ENCODE measurements at places on chromosomes 16 and 17. TPM values are rescaled to one million over a fixed set of nuclear protein-coding genes. Genes with fewer than 3 reads are reported as not detected.

Gene MC1R
- total RNA-seq: 4.7 TPM

GRCh38 chr17:35537601-35538141 lies at the start of gene SLFN12L:
SLFN12L (minus strand) TSS chr17:35537678; CDS start chr17:35522364, 15,314 bp downstream.
- peak; percentile 78 for DNase-seq
- H3K4me3 ChIP-seq: peak within 1 kb of the TSS; percentile 82
- no peaks in the 10 kb centered on the region for H3K27me3 ChIP-seq
- H3K4me1 ChIP-seq: peaks cover 42% of the 10 kb centered on the region
- H3K36me3 ChIP-seq: peaks cover 42% of the 10 kb centered on the region
- peak within 1 kb of the TSS; percentile 98 for H3K27ac ChIP-seq

DNA sequence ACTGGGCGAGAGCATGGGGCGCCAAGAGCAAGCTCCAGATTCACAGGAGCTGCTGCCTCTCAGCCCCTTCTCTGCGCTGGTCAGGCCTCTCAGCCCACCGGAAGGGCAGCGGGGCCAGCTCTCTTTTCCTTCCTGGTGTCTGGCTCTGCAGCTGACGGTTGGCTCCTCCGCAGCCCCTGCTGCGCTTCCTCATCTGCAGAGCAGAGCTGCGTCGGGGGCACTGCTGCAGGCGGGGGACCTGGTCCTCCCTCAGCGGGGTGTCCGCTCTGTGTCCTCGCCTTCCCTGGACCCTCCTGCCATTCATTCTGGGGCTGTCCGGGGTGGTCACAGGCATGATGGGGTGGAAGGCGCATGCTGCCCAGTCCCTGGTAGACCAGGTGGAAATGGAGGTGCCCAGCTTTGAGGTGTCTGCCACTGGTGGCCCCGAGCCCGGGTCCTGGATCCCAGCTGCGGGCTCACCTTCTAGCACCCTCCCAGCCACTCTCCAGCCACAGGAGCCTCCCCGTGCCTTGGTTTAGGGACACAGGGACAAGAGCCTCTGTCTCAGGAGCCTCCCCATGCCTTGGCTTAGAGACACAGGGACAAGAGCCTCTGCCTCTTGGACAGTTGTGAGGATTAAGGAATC lies 84.8 kb downstream of the IRF8 start:
- no peaks in the 10 kb centered on the region for H3K36me3 ChIP-seq
- peaks cover 2% of the 10 kb centered on the region for H3K27me3 ChIP-seq
- peaks cover 43% of the 10 kb centered on the region for H3K4me1 ChIP-seq

GRCh38 chr17:10183931-10184930 lies 14.2 kb downstream of the GAS7 start:
- peaks cover 12% of the 10 kb centered on the region for H3K27me3 ChIP-seq
- no peaks in the 10 kb centered on the region for H3K36me3 ChIP-seq
- H3K27ac ChIP-seq: no peak overlapping the region

Gene KRTAP9-6
- not detected for total RNA-seq

DNA sequence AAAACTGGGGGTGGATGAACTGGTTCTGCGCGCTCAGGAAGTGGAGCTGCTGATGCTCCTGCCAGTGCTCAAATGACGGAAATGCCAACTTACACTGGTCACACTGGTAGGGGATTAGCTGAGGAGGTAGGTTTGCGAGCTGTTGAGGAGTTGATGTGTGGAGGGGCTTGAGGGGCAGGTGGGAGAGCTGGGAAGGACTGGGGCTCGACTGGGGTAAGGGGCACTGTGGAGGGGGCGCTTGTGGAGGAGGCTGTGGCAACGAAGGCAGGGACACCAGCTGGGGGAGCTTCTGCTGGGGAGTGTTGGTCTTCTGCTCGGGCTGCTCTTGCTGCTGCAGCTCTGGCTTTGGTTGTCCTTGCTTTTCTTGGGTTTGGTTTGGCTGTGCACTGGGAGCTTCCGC lies 252.9 kb downstream of the ZFHX3 start:
- no peaks in the 10 kb centered on the region for H3K4me1 ChIP-seq
- no peak for DNase-seq
- peaks cover 9% of the 10 kb centered on the region for H3K36me3 ChIP-seq
- H3K27ac ChIP-seq: no peak overlapping the region
- peaks cover 6% of the 10 kb centered on the region for H3K27me3 ChIP-seq

GRCh38 chr16:55539049-55539448 lies 27.4 kb upstream of the CAPNS2 start:
- DNase-seq: no peak
- no peaks in the 10 kb centered on the region for H3K4me1 ChIP-seq
- peaks cover 5% of the 10 kb centered on the region for H3K27me3 ChIP-seq
- H3K27ac ChIP-seq: no peak overlapping the region
- no peaks in the 10 kb centered on the region for H3K36me3 ChIP-seq

GRCh38 chr17:32542186-32542585 lies 55.4 kb downstream of the CDK5R1 start:
- no peaks in the 10 kb centered on the region for H3K27me3 ChIP-seq
- no peak overlapping the region for H3K4me3 ChIP-seq
- no peaks in the 10 kb centered on the region for H3K36me3 ChIP-seq
- no peaks in the 10 kb centered on the region for H3K4me1 ChIP-seq
- DNase-seq: no peak

- no peak overlapping the region for H3K4me3 ChIP-seq
- H3K27ac ChIP-seq: no peak overlapping the region
- H3K36me3 ChIP-seq: no peaks in the 10 kb centered on the region
- peak; percentile 28 for DNase-seq
These were observed 20.9 kb upstream of the NSRP1 start for GRCh38 chr17:30095507-30096244.

Gene CREBBP
- 51.8 TPM for total RNA-seq

Gene RHBDL1
- 1.4 TPM for total RNA-seq

DNA sequence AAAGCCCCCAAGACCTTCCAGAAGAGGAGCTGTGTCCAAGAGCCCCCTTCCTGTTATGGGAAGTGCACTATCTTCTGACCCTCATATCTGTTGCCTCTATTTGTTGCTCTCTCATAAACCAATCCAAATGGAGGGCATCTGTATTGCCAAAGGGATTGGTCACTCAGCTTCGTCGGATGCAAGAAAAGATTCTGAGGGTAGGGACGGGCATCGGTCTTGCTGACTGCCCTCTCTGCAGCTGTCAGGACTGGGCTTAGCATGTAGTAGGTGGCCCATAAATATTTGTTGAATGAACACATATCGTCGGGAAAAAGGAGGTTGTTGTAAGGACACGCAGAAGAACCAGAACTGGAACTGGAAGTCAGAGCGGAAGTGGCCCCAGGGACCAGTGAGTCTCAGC lies 44.1 kb downstream of the CCDC42 start:
- H3K36me3 ChIP-seq: no peaks in the 10 kb centered on the region
- no peak overlapping the region for H3K4me3 ChIP-seq
- H3K4me1 ChIP-seq: no peaks in the 10 kb centered on the region
- DNase-seq: no peak
- H3K27ac ChIP-seq: no peak overlapping the region
- H3K27me3 ChIP-seq: peaks cover 10% of the 10 kb centered on the region

GRCh38 chr17:12996941-12997340 lies 20.9 kb downstream of the ELAC2 start:
- H3K27me3 ChIP-seq: no peaks in the 10 kb centered on the region
- no peak for DNase-seq
- H3K36me3 ChIP-seq: peaks cover 51% of the 10 kb centered on the region

Gene NLRC3
- 92.6 TPM for total RNA-seq
